ENCODE measurements at places on chromosomes 6 and 20. TPM values are rescaled to one million over a fixed set of nuclear protein-coding genes. Genes with fewer than 3 reads are reported as not detected.

DNA sequence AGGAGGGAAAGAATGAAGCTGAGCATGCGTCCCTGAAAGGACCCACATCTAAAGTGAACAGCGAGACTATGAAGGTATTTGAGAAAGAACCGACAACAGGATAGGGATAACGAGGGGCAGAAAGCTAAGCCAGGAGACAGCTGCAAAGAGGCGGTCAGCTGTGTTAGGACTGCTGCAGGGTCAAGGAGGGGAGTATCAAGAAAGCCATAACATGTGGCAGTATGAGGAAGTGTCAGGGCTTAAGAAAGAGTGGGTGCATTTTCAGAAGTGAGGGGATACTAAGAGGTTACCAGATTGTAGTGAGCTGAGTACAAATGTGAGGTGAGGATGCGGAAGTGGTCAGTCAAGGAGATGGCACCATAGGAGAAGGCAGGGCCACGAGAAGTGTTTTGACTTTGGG, 21.2 kb downstream of the MYLIP start:
- H3K27ac ChIP-seq, result no peak overlapping the region
- H3K4me3 ChIP-seq, result no peak overlapping the region
- no peak for DNase-seq
- peaks cover 28% of the 10 kb centered on the region for H3K36me3 ChIP-seq
- no peaks in the 10 kb centered on the region for H3K27me3 ChIP-seq

DNA sequence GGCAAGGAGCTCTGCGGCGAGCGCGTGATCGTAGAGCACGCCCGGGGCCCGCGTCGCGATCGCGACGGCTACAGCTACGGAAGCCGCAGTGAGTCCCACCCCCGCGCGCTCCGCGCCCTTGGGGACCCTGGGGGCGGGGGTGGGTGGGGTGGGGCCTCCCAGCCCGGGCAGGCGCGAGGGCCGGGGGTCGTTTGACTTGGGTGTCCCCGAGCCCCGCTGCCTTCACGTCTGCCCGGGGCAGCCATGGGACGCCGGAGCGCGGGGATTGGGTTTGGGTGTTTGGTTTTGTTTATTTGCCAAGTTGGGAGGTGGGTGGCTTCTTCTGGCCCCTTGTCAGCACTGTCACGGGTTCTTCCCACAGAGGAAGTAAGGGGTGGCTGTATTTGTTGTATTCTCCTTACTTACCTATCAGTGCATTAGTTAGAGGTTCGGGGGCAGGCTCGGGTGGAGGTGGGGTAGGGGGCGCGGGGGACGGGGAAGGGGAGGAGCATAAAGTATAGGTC, 777 bp downstream of the SRSF6 start:
- peak overlapping the region; percentile 97 for H3K4me3 ChIP-seq
- H3K27me3 ChIP-seq, result no peaks in the 10 kb centered on the region
- H3K4me1 ChIP-seq, result peaks cover 33% of the 10 kb centered on the region

GRCh38 chr6:137706083-137706750, 160.8 kb upstream of the TNFAIP3 start:
- no peaks in the 10 kb centered on the region for H3K36me3 ChIP-seq
- peaks cover 20% of the 10 kb centered on the region for H3K4me1 ChIP-seq
- H3K27me3 ChIP-seq, result no peaks in the 10 kb centered on the region
- no peak for DNase-seq
- H3K4me3 ChIP-seq, result no peak overlapping the region
- H3K27ac ChIP-seq, result no peak overlapping the region

Gene DPPA5
- not detected for total RNA-seq

Gene FAM162B
- total RNA-seq, result 8.2 TPM

Gene ELOVL2
- total RNA-seq, result 1.1 TPM
